H7 (cell line): ENCODE measurements at places on chromosomes 2 and 18. TPM values are rescaled to one million over a fixed set of nuclear protein-coding genes. Genes with fewer than 3 reads are reported as not detected.

GRCh38 chr18:9343577-9343976 is 9.0 kb downstream of the TWSG1 start:
- no peak for DNase-seq

- peak; percentile 56 for DNase-seq
Measured at GRCh38 chr2:126970583-126970982, 71.9 kb downstream of the TEX51 start.

DNA sequence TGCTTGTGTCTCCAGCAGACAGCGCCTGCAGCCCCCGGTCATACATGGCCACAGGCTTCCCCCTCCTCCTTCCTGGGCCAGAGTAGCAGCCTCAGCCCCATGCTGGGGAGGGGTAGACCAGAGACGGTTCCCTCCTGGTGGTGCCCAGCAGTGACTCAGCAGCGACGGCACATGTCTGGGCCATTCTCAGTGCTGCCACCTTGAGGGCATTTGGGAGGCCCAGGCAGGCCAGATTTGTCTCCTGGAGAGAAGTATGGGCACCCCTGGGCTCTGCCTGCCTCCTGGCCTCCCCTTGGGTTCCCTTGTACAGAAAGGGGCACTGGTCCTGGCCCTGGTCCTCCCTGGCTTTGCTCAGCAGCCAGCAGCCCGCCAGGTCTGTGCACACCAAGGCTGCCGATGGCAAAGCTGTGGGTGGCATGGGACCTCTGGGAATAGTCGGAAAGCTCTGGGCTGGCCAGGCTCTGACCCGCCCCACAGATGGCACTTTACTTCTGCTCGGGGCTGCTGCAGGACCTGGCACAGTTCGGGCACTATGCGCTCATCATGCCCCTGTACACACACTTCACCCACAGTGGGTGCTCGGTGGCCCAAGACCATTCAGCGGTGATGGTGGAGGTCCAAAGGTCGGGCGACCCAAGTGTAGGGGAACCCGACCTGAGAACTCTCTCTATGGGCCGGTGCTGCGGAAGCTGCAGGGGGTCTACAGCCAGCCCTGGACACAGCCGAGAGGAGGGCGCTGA is 11.4 kb upstream of the ALPI start:
- peak; percentile 87 for DNase-seq

SMAD7 gene
- 78.3 and 80.4 TPM in 2 replicates for total RNA-seq

- no peak for DNase-seq
Measured at GRCh38 chr2:18752022-18752493, 162.7 kb upstream of the NT5C1B start.
